ENCODE measurements at places on chromosomes 13 and 19. TPM values are rescaled to one million over a fixed set of nuclear protein-coding genes. Genes with fewer than 3 reads are reported as not detected.

ZNF571 gene
- 4.1 TPM for total RNA-seq

CALR3 gene
- not detected for total RNA-seq

DNA sequence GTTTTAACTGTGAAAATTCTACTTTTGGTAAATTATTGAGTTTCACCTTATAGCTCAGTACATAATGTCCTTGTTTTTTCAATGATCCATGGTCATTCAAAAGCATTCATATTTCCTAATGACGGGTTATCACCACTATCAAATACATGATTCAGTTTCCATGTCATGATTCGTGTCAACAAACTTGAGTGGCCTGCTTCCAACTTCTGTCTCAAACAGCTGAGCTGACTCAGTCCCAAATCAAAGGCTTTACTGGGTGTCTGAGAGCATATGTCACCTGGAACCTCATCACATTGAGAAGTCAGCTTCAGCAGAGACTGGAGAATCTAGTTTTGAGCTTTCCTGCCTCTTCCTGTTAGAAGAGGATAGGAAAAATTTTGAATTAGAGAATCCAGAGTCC is 40.3 kb upstream of the SGCG start:
- no peak for DNase-seq

GRCh38 chr13:73803997-73804396 is 330.2 kb downstream of the KLF12 start:
- DNase-seq, result no peak

DNA sequence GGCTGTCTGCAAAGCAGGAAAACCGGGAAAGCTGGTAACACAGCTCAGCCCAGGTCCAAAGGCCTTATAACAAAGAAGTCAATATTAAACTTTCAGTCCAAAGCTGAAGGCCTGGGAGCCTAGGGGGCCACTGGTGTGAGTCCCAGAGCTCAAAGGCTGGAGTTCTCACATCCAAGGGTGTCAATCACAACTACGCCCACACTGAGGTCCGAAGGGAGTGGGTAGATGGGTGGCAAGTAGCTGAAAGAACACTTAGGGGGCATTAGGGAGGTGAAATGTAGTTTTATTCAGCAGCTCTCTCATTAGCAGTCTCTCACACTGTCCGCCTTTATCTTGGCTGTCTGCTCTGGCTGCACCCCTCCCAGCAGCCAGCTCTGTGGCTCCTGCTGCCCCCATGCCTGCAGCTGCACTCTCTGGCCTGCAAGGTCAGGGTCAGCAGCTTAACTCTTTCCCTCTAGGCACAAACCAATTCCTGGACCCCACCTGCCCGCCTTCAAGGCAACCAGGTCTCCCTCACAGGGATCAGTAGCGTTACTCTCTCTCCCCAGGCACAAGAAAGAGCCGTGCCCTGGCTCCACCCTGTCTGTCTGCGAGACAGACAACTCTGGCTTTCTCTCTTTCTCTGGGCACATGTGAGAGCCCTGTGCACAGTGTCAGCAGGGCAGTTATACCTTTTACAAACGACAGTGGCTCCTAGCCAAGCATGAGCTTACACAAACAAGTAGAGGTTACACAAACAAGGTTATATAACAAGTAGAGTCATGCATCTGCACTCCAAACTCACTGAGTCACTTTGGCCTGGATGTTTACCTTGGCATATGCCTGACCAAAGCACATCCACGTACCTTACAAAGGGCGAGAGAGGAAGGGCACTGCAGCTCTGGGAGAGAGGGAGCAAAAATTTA is 249.4 kb upstream of the PCDH20 start:
- DNase-seq, result peak; percentile 17

DNA sequence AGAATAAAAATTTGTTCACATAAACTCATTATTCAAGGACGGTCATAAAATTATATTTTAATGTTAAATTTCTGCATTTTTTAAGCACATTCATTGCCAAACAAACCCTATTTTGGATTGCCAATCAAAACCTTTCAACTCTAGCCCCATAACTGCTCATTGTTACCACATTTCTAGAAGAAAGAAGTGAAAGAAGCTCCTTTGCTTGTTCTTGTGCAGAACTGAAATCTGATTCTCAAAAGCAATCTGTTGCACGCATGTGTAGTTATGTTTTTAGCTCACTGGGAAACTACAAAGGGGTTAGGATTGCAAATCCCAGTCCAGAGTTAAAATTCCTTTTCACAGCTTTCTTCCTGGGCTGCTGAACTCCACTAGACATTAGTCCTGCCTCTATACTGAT is 109.5 kb upstream of the MIR17HG start:
- no peak for DNase-seq

- DNase-seq, result no peak
Measured at GRCh38 chr13:21338639-21339278, 120.3 kb downstream of the ZDHHC20 start.

DNA sequence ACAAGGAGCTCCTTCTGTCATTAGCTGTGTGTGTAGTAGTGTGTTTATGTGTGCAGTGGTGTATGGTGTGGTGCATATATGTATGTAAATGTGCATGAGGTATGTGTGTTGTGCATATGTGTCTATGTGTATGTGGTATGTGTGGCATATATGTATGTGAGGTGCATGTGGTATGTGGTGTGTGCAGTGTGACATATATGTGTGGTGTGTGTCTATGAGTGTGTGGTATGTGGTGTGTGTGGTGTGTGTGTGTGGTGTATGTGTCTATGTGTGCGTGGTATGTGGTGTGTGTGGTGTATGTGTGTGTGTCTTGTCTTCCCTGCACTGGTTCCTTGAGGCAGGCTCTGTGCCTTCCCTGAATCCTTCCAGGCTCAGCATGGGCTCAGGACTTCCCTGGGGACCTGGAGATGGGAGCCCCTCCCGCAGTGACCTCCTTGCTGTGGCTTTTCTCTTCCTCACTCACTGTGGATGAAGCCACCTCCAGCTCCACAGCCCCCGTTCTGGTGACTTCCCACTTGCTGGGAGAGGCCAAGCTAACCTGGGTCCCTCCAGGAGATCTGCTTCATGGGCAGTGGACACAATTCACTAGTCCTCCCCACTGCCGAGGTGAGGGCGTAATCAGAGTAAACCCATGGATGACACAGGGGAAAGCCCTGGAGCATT is 64.2 kb downstream of the CCDC70 start:
- no peak for DNase-seq

DNA sequence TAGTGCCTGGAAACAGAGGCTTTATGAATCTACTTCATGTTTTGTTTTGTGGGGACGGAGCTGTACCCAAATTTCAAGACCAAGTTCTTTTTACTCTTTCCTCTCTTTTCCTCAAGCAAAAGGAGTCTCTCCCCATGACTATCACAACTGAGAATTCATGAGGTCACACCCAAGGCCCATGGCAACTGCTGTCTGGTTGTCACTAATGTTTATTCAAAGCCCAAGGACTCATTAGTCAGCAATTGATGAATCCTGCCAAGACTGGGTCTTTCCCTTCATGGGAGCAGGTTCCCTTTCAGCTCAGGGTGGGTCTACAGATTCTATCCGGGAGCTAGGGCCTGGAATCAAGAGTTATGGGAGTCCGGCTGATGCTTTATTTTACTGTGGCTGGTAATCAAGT is 441.5 kb upstream of the PCDH20 start:
- DNase-seq, result no peak

SLAIN1 gene
- total RNA-seq, result 11.8 TPM

TMEM150B gene
- total RNA-seq, result not detected
